Kidney (tissue), 22 donors: ENCODE measurements at places on chromosomes 3 and 15. TPM values are rescaled to one million over a fixed set of nuclear protein-coding genes. Genes with fewer than 3 reads are reported as not detected.

DNA sequence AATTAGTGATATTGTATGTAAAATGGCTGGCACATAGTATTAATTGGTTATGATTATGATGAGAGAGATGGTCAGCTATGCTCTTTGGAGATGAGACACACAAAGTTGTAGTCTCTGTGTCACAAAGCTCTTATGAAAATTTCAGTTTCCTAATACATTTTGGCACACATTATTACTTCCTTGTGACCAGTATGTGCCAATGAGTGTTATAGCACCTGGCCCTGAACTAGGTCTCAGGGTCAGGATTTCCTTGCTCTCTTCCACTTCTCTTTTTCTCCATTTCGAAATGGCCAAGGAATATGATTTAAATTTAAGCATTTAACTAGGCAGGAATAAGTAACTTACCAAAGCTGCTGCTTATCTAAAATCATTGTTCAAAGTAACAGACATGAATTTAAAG, 28.0 kb downstream of the TIPARP start:
- no peaks in the 10 kb centered on the region for H3K4me1 ChIP-seq
- no peaks in the 10 kb centered on the region for H3K27me3 ChIP-seq
- no peak overlapping the region for H3K27ac ChIP-seq
- peaks cover 21% of the 10 kb centered on the region for H3K36me3 ChIP-seq

Gene IMPG2
- total RNA-seq: 0.85 TPM

GRCh38 chr15:72182673-72183072, 14.9 kb downstream of the GRAMD2A start:
- H3K36me3 ChIP-seq: no peaks in the 10 kb centered on the region
- DNase-seq: no peak
- no peak overlapping the region for H3K27ac ChIP-seq
- no peak overlapping the region for H3K4me3 ChIP-seq

GRCh38 chr15:38651328-38652038, 86.9 kb upstream of the RASGRP1 start:
- no peaks in the 10 kb centered on the region for H3K27me3 ChIP-seq
- no peak overlapping the region for H3K4me3 ChIP-seq
- H3K36me3 ChIP-seq: no peaks in the 10 kb centered on the region
- no peaks in the 10 kb centered on the region for H3K4me1 ChIP-seq

GRCh38 chr15:50740955-50741354, 24.6 kb downstream of the SPPL2A start:
- no peak for DNase-seq
- no peaks in the 10 kb centered on the region for H3K36me3 ChIP-seq
- no peak overlapping the region for H3K4me3 ChIP-seq
- no peaks in the 10 kb centered on the region for H3K4me1 ChIP-seq
- H3K27me3 ChIP-seq: no peaks in the 10 kb centered on the region
- no peak overlapping the region for H3K27ac ChIP-seq

GRCh38 chr15:33001926-33002325, 192.6 kb downstream of the FMN1 start:
- no peaks in the 10 kb centered on the region for H3K4me1 ChIP-seq
- no peaks in the 10 kb centered on the region for H3K36me3 ChIP-seq
- no peak overlapping the region for H3K27ac ChIP-seq

Gene OSBPL10
- total RNA-seq: 89.3 TPM

Gene BFSP2
- total RNA-seq: 0.41 TPM

DNA sequence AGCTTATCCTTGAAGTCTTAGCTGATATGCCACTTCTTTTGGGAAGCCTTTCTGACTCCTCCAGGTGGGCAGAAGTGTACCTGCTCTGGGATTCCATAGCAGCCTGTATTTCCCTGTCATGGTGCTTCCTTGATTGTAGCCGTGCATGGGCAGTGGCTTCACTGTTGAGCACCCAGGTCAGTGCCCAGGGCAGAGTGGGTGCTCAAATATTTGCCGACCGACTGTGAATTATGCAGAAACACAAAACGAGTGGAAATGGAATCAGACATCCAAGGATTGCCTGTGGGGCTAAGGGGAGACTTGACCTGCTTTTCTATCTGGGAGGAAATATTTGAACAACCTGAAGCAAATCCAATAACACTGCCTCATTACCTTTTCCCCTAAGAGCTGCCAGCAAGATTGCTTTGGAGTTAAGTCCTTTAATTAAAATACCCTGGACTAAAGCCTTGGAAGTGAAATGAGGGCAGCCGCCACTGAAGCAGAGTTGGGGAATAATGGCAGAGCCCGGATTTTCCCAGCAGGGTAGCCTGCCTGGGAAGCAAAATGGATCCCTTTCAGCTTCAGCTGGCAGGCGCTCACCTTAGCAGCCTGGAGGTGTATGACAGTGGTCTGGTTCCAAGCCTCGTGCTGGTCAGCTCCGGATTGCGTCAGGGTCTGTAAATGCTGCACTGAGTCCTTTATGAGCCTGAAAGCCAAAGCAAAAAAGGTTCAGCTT, 14.9 kb downstream of the ACOX2 start:
- no peak overlapping the region for H3K4me3 ChIP-seq
- peak overlapping the region; percentile 86 for H3K27ac ChIP-seq
- no peak for DNase-seq
- H3K36me3 ChIP-seq: no peaks in the 10 kb centered on the region
- no peaks in the 10 kb centered on the region for H3K27me3 ChIP-seq

Gene GNAT1
- total RNA-seq: not detected

DNA sequence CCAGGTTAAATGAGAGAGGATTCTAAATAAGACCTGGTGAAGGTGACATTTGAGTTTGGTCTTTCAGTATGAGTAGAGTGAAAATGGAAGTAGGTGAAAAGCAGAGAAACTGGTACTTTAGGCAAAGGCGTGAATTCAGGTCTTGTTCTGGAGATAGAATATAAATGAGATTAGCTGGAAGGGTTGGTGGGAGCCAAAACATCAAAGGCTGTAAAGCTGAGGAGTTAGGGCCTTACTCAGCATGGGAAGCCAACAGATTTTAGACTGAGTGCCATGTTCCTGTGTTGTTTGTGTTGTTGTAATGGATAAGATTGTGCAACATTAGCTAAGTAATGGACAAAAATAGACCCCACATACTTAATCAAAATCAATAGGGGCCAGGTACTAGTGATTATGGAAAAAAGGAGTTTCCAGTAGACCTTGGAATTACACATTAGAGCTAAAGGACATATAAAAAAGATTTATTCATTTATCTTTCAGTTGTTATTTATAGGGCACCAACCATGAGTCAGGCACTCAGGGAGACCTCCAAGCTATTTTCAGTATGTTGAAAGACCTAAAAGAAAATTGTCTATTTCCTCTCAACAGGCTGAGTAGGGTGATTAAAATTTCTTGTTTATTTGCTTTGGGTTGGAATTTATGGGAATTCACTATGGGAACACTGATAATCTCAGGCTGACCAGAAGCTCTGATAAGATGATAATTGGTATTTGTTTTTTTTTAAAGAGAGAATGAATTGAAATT, 20.8 kb downstream of the ARL14 start:
- DNase-seq: no peak
- H3K36me3 ChIP-seq: no peaks in the 10 kb centered on the region
- no peak overlapping the region for H3K4me3 ChIP-seq
- H3K4me1 ChIP-seq: no peaks in the 10 kb centered on the region
- no peaks in the 10 kb centered on the region for H3K27me3 ChIP-seq

- H3K27ac ChIP-seq: no peak overlapping the region
- no peak overlapping the region for H3K4me3 ChIP-seq
- no peak for DNase-seq
- H3K27me3 ChIP-seq: no peaks in the 10 kb centered on the region
Observed at GRCh38 chr15:90465140-90465929, 64.4 kb upstream of the CRTC3 start.

DNA sequence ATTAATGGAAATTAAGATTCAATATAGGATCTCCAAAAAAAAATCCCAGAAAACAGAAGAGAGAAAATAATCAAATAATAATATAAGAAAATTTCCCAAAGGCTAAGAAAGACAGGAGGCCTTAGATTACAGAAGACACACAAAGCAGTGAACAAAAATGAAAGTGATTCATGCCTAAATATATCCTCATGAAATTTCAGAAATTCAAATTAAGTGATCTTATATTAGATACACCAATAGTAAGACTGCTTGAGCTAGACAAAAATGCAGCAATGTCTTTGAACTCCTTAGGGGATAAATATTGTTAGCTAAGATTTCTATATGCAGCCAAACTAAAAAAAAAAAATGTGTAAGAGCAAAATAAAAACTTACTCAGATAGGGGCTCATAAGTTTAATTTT, 44.6 kb upstream of the ARPP21 start:
- no peak overlapping the region for H3K27ac ChIP-seq
- H3K27me3 ChIP-seq: no peaks in the 10 kb centered on the region
- DNase-seq: no peak
- no peak overlapping the region for H3K4me3 ChIP-seq
- H3K4me1 ChIP-seq: no peaks in the 10 kb centered on the region

DNA sequence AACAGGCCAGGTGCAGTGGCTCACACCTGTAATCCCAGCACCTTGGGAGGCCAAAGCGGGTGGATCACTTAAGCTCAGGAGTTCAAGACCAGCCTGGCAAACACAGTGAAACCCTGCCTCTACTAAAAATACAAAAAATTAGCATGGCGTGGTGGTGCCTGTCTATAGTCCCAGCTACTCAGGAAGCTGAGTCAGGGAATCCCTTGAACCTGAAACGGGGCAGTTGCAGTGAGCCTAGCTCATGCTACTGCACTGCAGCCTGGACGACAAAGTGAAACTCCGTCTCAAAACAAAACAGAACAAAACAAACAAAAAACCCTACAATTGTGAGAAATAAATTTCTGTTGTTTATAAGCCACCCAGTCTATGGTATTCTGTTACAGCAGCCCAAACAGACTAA, 94.7 kb downstream of the PIK3CB start:
- H3K4me1 ChIP-seq: no peaks in the 10 kb centered on the region
- H3K36me3 ChIP-seq: peaks cover 5% of the 10 kb centered on the region
- H3K4me3 ChIP-seq: no peak overlapping the region
- no peaks in the 10 kb centered on the region for H3K27me3 ChIP-seq

DNA sequence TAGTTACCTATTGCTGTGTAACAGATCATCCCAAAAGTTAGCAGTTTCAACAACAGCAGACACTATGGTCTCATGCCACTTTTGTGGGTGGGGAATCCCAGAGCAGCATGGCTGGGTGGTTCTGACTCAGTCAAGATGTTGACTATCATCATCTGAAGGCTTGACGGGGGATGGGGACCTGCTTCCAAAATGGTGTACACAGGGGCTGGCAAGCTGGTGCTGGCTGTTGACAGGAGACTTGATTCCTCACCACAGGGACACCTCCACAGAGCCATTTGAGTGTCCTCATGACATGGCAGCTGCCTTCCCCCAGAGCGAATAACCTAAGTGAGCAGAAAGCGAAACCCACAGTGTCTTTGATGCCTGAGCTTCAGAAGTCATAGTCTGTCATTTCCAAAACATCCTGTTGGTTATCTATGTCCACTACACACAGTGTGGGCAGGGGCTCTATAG, 19.1 kb downstream of the DNAJB8 start:
- H3K4me3 ChIP-seq: no peak overlapping the region
- H3K4me1 ChIP-seq: no peaks in the 10 kb centered on the region
- no peak overlapping the region for H3K27ac ChIP-seq
- no peaks in the 10 kb centered on the region for H3K36me3 ChIP-seq
- H3K27me3 ChIP-seq: no peaks in the 10 kb centered on the region

Gene ROPN1
- 0.54 TPM for total RNA-seq

Gene GAP43
- total RNA-seq: 0.19 TPM
